Cardiac septum (tissue), 1 donor: ENCODE measurements at places on chromosomes 7 and 10. TPM values are rescaled to one million over a fixed set of nuclear protein-coding genes. Genes with fewer than 3 reads are reported as not detected.

DNA sequence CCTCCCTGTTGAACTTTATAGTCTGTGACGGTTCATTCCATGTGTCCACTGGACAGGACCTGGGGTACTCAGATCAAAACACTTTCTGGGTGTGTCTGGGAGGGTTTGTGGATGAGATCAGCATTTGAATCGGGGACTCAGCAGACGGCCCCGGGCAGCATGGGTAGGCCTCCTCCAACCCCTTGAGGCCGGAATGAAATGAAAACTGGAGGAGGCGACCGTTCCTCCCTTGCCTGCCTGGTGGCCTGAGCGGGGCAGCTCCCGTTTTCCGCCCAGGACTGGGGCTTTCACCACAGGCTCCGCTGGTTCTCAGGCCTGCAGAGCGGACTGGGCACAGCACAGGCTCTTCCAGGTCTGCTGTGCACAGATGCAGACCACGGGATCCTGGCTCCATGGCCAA lies 247.7 kb downstream of the MAD1L1 start:
- no peak for DNase-seq

DNA sequence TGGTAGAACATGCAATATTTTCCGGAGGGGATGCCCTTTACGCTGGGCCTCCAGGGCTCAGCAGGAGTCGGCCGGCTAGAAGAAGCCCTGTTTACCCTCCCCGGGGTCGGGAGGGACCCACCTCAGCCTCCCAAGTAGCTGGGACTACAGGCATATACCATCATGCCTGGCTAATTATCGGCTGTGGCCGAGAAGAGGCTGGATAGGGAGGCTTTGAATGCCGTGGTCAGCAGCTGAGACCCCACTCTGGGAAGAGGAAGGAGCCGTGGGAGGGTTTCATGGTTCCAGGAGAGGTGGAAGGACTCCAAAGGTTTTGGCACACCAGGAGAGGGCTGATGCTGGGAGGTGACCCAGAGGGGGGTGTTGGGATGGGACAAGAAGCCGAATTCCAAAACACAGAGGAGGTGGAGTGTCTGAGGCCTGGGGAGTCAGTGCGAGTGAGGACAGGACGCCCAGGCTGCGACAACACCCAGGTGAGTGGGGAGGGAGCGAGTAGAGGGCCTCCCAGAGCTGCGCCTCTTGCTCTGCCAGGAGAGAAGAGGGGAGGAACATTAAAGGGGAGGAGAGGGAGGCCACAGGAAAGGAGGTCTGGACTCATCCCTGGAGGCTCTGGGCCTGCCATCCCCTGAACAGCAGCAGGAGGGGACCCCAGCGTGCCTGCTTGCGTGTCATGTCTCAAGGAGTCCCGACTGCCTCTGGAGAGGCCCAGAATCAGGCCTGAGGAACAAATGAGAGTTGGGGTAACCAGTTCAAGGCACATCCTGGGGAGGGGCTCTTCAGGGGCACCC lies 19.6 kb downstream of the GRID2IP start:
- DNase-seq = no peak

- no peak for DNase-seq
Observed at GRCh38 chr10:109475711-109476421, 447.4 kb downstream of the XPNPEP1 start.

GRCh38 chr7:23965296-23965695 lies 255.3 kb downstream of the STK31 start:
- no peak for DNase-seq

The FRMPD2 gene
- not detected for total RNA-seq

GRCh38 chr7:137977173-137977572 lies 24.7 kb downstream of the CREB3L2 start:
- DNase-seq = no peak

The FAM25C gene
- not detected for total RNA-seq

The GJD4 gene
- not detected for total RNA-seq

The MRLN gene
- not detected for total RNA-seq

The CHRM2 gene
- 83.7 TPM for total RNA-seq

GRCh38 chr10:624605-625332 lies 64.7 kb downstream of the DIP2C start:
- DNase-seq = peak; percentile 88

GRCh38 chr7:74400420-74401136 lies 53.1 kb upstream of the GTF2IRD1 start:
- no peak for DNase-seq

- no peak for DNase-seq
Observed at GRCh38 chr10:31864834-31865518, 63.7 kb downstream of the ARHGAP12 start.

GRCh38 chr7:31782411-31782991 lies 95.5 kb downstream of the PPP1R17 start:
- DNase-seq = no peak

DNA sequence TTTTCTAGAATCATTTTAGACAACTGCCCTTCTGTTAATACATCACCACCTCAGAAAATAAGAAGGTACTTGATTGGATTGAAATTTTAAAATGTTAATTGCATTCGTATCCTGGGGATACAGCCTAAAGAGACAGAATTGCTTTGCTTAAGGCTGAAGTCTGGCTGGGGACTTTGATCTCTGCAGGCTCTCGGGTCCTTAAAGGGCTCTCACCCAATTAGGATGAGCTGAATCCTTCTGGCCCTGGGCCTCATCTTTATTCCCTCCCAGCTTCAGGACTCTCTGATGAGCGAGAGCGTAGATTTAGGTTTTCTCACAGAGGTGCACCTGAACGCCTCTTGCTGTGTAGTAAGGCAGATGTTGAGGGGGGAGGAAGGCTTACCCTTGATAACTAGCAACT lies 475.3 kb upstream of the C7orf33 start:
- DNase-seq = no peak

- no peak for DNase-seq
Observed at GRCh38 chr10:11515596-11516430, 95.6 kb downstream of the USP6NL start.

The ARMC10 gene
- total RNA-seq = 27.9 TPM

DNA sequence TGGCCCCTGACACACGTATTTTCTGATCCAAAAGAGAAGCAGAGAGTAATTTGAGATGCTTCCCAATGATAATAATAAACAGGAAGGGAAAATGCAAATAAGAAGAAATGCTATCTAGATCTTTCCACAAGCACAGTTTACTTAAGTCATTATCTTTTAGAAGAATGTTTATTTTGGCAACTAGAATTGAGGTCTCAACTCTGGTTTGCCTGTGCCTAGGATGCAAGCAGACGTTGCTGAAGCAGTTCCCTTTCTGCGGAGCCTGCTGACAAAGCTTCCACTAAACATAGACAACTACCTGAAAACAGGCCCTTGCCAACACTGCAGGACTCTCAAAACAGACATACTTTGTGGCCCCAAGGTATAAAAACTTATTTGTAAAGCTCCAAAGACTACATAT lies 315.8 kb upstream of the POM121L12 start:
- no peak for DNase-seq

DNA sequence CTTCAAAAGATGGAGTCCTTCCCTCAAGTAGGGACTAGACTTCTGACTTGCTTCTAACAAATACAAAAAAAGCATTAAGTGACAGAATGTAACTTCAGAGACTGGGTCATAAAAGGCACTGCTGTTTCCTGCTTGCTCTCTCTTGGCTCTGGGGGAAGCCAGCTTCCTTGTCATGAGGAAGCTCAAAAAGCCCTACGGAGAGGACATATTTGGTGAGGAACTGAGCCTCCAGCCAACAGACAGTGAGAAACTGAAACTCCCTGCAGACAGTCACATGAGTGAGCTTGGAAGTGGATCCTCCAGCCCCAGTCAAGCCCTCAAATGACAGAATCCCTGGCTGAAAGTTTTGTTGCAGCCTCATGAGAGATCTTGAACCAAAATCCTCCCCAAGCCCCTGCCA lies 26.3 kb upstream of the SLC35G1 start:
- no peak for DNase-seq
